Memory B cell (primary cell): ENCODE measurements at places on chromosomes 1 and 21.

GRCh38 chr1:171247501-171247900 lies 793 bp upstream of the FMO1 start:
- DNase-seq, result no peak

- DNase-seq, result no peak
Measured at GRCh38 chr1:22886211-22886610, 86.5 kb downstream of the LACTBL1 start.

GRCh38 chr1:46532095-46532494 lies 19.4 kb downstream of the KNCN start:
- DNase-seq, result no peak

GRCh38 chr1:113422315-113423068 lies 32.2 kb downstream of the MAGI3 start:
- no peak for DNase-seq

DNA sequence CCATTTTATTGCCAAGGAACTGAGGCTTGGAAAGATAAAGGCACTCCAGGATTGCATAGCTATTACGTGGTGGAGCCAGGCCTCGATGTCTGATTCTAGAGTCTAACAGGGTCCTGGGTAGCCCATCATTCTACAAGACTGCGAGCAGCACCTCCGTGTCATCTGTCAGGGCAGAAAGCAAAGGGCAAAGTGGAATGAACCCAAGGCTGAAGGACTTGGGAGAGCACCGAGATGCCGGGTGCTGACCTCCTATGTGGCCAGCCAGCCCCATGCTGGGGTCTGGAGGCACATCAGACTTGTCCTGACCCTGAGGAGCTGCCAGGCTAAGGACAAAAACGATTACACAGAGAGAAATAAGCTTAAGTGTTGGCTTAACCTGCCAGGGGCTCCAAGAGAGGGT lies 62.3 kb downstream of the MRPL37 start:
- no peak for DNase-seq

- DNase-seq, result no peak
Measured at GRCh38 chr1:211814313-211814712, 16.2 kb downstream of the LPGAT1 start.

GRCh38 chr1:32767156-32767555 lies 50.0 kb downstream of the YARS1 start:
- DNase-seq, result no peak

DNA sequence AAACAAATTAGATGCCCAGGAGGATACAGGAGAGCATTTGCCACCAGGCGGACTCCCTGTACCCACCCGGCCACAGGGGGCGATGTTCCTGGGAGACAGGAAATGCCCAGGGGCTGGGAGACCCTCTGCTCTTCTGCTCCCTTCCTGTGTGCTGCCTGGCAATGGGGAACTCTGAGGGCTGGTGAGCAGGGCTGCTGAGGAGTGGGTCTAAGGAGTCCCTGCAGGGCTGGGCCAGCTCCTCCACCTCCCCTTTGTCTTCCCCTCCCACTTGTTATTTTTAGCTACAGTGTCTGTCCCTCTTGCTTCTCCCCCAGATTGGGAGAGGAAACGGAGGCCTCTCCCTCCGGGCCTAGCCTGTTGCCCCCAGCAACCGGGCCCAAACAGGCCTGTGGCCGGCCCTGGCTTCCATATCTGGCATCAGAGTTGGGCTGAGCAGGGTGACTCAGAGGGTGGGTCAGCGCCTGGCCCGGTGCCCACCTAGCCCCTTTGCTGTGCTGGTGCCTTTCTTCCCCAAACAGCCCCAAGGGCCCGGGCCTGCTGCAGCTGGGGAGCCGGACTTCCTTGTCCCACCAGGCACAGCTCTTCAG lies 11.6 kb downstream of the LMNA start:
- DNase-seq, result no peak

DNA sequence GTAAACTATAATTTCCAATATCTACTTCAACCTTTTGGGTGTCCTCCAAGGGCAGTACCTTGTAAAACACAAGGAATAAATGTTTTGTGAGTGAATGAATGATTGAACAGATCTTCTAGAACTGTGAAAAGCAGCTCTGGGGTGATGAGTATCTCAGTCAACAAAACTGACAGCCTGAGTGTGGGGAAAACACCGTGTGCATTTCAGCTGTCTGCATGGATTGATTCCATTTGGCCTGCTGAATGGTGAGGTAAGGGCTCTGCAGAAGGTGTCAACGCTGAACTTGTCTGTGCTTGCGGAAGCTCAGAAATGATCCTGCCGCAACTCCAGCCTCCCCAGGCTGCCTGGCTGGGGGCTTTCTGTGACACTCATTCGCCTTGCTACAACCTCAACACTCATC lies 7.4 kb upstream of the AGMAT start:
- no peak for DNase-seq

GRCh38 chr1:7482772-7483495 lies 288.2 kb upstream of the VAMP3 start:
- DNase-seq, result no peak

DNA sequence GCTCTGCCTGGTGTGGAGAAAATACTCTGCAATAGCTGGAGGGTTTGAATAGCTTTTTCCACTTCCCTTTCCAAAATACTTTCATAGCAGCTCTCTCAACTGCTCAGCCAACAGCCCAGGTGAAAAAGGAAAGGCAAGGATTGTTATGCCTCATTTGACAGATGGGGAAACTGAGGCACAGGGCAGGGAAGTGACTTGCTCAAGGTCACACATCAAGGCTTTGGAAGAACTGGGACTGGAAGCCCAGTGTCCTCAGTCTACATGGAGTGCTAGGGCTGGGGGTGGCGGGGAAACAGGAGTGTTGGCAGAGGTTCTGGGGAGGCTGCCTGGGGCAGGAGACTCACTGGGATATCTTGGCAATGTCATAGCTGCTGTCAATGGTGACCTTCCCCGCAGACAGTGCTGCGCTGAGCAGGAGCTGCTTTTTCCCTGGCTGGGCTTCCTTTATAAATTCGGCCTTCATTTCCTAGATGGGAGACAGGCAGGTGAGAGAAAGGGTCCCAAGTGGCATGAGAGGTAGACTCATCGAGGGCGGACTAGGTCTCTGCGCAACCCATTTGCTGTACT lies 4.0 kb downstream of the CHI3L1 start:
- no peak for DNase-seq

- DNase-seq, result peak; percentile 7
Measured at GRCh38 chr1:92882819-92883218, 51.0 kb downstream of the RPL5 start.

- DNase-seq, result no peak
Measured at GRCh38 chr21:16789636-16790035, 723.2 kb upstream of the CXADR start.

- DNase-seq, result no peak
Measured at GRCh38 chr1:145720556-145720877, 1.2 kb downstream of the CD160 start.

- no peak for DNase-seq
Measured at GRCh38 chr1:244779410-244779809, 56.0 kb upstream of the COX20 start.

GRCh38 chr1:165355139-165355976 lies 1.2 kb downstream of the LMX1A start:
- DNase-seq, result no peak

DNA sequence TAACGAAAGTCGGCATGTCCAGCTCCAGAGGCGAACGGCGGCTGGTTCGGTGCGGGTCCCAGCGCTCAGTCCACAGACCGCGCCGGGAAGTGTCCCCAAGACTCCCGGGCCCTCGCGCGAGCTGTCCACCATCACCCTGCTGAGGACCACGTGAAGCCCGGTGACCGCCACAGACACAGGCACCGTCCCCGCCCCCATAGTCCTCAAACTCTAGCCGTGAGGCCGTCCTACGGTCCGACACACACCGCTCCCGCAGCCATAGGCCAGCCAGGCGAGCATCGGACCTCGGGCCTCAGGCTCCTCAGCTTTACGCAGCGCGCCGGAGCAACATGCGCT lies 535 bp downstream of the SETD4 start:
- no peak for DNase-seq

GRCh38 chr1:232548691-232549090 lies 81.2 kb downstream of the SIPA1L2 start:
- DNase-seq, result no peak

DNA sequence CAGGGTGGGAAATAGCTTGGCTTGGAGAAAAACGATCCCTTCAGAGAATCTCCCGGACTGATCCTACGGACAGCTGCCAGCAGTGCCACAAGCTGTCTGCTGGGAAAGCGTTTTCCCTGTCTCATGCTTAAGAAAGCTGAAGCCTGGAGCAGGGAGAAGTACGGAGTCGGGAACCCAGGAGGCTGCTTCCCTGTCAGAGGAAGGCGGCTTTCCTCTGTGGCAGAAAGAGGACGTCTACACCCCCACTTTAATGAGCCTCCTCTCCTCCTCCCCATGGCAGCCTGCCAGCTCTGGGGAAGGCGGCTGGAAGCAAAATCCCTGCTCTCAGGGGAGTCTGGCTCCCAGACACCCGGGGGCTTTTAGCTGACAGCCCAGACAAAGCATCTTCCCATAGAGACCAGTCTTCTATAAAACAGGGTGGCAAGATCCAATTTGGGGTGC lies 7.3 kb downstream of the KIF21B start:
- DNase-seq, result no peak

- no peak for DNase-seq
Measured at GRCh38 chr1:223256034-223256433, 107.9 kb downstream of the SUSD4 start.

GRCh38 chr1:109427171-109427467 lies 871 bp upstream of the PSMA5 start:
- DNase-seq, result no peak

GRCh38 chr1:15304708-15305467 lies 57.9 kb downstream of the FHAD1 start:
- DNase-seq, result peak; percentile 44

DNA sequence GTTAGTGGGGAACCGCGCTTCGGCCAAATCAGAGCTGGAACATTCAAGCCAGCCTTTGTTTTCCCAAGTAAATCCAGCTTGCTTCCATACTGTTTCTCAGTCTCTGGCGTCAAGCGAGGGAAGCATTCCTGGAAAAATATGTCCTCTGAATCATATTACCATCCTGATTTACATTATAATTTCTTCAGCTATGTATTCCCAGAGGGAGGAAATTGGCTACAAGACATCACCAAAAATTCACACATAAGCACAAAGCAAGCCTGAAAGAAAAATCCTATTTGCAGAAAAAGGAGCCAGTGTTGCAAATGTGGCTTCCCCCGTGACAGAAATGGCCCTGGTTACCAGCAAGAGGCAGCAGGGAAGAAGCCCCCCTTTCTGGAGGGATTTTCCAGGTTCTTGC lies 233.3 kb downstream of the KCNJ6 start:
- DNase-seq, result no peak

- no peak for DNase-seq
Measured at GRCh38 chr1:231576804-231577718, 48.6 kb downstream of the TSNAX start.

DNA sequence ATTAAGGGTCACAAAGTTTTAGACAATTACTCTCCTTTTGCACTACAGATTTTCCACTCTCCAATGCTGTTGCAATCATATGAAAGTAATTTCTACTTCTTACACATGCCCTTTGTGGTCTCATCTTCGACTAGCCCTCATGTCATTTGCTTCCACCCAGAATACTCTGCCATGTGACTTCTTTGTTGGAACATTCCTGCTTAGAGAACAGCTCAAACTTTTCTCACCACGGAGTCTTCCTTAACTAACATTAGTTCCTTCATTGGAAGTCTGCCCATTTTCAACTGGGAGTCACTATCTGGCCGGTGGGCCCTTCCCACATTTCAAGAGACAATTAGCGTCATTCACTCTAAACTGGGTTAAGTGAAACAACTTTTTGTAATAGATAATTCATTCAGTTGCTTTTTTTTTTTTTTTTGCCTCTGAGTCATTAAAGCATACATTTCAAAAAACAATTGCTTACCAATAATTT lies 142.6 kb upstream of the PALMD start:
- DNase-seq, result no peak

GRCh38 chr1:236394879-236395229 lies 768 bp downstream of the EDARADD start:
- DNase-seq, result no peak

DNA sequence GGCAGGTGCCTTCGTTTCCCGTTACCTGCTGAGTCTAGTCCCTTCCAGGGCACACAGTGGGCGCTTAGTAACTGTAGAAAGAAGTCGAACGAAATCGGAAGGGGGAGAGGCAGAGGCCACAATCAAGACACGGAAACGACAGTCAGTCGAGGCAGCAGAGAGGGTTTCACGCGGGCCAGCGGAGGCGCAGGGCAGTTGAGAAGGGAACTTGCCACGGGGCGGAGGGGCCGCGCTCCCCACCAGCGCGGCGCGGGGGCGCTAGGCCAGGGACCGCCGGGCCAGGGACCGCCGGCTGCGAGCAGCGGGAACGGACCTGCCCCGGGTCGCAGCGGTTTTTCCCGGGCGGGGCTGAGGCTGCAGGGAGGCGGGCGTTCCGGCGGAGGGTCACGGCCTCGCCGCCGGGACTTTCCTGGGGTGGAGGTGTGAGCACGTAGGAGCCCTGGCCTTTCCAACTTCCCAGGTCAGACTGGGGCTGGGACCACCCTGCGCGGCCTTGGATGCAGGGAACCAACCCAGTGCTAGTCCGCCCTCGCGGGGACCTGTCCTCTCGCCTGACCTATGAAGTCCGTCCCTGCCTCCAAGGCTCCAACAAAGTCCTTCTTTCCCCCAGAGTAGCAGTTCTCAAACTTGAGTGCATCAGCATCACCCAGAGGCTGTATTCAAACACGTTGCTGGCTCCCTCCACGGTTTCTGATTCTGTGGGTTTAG lies 150.1 kb upstream of the FGGY start:
- peak; percentile 56 for DNase-seq

DNA sequence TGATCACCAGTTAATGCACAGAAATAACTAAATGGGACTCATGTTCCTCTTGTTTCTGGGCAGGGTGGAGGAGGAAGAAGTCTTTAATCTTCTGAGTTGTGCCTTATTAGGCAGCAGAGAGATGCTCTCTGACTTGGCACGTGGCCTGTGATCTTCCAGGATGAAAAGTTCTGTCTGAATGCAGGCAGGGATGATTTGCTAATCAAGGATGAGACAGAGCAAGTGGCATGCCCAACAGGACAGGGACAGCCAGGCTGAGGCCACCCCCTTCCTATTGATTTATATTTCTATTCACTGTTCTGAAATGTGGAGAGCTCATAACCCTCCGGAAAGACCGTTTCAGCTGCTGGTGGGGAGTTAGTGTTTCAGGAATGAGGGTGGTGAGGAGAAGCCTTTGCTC lies 477.8 kb upstream of the CAMK1G start:
- DNase-seq, result no peak

- DNase-seq, result no peak
Measured at GRCh38 chr1:220921971-220922635, 42.9 kb downstream of the HLX start.

DNA sequence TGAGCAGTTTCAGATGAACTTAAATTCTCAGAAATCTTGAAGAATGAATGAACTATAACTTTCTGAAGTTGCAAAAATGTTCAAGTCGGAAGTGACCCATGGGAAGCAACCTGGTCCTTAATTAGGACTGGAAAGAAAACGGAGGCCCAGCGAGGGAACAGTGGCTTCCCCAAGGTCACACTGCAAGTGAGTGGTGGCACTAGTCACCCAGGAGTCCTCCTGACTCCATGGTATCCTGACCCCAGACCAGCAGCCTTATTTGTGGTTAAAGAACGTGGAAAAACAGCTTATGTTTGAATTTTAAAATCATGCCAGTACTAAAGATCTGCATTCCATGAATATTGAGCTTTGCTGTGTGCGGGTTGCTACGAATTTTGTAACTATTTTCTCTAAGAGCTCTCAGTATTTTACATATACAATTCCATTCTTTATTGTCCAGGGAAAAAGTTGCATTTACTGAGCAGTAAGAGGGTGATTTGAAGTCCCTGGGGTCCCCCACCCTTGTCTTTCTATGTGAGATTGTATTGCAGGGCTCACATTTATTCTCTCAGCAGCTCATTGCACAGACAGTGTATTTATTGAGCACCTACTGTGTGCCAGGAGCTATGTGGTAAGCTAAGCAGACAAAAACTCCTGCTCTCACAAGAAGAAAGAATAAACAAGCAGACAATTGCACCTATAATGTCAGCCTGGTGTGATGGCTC lies 61.6 kb upstream of the ATP5PO start:
- no peak for DNase-seq
